T-cell (primary cell): ENCODE measurements at places on chromosomes 13 and 19. TPM values are rescaled to one million over a fixed set of nuclear protein-coding genes. Genes with fewer than 3 reads are reported as not detected.

- H3K27me3 ChIP-seq = no peaks in the 10 kb centered on the region
- H3K4me1 ChIP-seq = no peaks in the 10 kb centered on the region
- H3K27ac ChIP-seq = no peak overlapping the region
- H3K36me3 ChIP-seq = no peaks in the 10 kb centered on the region
- no peak for DNase-seq
These were observed 334.8 kb downstream of the SLC7A1 start for GRCh38 chr13:29260684-29261083.

SIGLEC8 gene
- total RNA-seq = not detected

FOSB gene
- 1,173 TPM for total RNA-seq

- no peaks in the 10 kb centered on the region for H3K36me3 ChIP-seq
- peaks cover 29% of the 10 kb centered on the region for H3K4me1 ChIP-seq
- no peak overlapping the region for H3K4me3 ChIP-seq
These were observed 181.8 kb downstream of the TBC1D4 start for GRCh38 chr13:75299913-75300862.

- H3K4me3 ChIP-seq = no peak overlapping the region
- H3K36me3 ChIP-seq = no peaks in the 10 kb centered on the region
- DNase-seq = no peak
- H3K27ac ChIP-seq = no peak overlapping the region
- no peaks in the 10 kb centered on the region for H3K4me1 ChIP-seq
- H3K27me3 ChIP-seq = no peaks in the 10 kb centered on the region
These were observed 35.9 kb downstream of the OXGR1 start for GRCh38 chr13:96958286-96958891.

- peaks cover 10% of the 10 kb centered on the region for H3K27me3 ChIP-seq
- no peaks in the 10 kb centered on the region for H3K4me1 ChIP-seq
- DNase-seq = no peak
- no peak overlapping the region for H3K4me3 ChIP-seq
- no peak overlapping the region for H3K27ac ChIP-seq
These were observed 104.0 kb upstream of the GPR12 start for GRCh38 chr13:26864576-26864975.

- H3K27me3 ChIP-seq = no peaks in the 10 kb centered on the region
- DNase-seq = no peak
- peaks cover 16% of the 10 kb centered on the region for H3K4me1 ChIP-seq
- H3K36me3 ChIP-seq = peaks cover 2% of the 10 kb centered on the region
- no peak overlapping the region for H3K27ac ChIP-seq
- no peak overlapping the region for H3K4me3 ChIP-seq
These were observed 159.5 kb downstream of the KDM4B start for GRCh38 chr19:5128251-5128935.

- no peak overlapping the region for H3K27ac ChIP-seq
- no peaks in the 10 kb centered on the region for H3K27me3 ChIP-seq
- DNase-seq = no peak
- no peaks in the 10 kb centered on the region for H3K4me1 ChIP-seq
- H3K36me3 ChIP-seq = peaks cover 93% of the 10 kb centered on the region
- H3K4me3 ChIP-seq = no peak overlapping the region
These were observed 12.9 kb upstream of the RPS15 start for GRCh38 chr19:1425102-1425837.

DNA sequence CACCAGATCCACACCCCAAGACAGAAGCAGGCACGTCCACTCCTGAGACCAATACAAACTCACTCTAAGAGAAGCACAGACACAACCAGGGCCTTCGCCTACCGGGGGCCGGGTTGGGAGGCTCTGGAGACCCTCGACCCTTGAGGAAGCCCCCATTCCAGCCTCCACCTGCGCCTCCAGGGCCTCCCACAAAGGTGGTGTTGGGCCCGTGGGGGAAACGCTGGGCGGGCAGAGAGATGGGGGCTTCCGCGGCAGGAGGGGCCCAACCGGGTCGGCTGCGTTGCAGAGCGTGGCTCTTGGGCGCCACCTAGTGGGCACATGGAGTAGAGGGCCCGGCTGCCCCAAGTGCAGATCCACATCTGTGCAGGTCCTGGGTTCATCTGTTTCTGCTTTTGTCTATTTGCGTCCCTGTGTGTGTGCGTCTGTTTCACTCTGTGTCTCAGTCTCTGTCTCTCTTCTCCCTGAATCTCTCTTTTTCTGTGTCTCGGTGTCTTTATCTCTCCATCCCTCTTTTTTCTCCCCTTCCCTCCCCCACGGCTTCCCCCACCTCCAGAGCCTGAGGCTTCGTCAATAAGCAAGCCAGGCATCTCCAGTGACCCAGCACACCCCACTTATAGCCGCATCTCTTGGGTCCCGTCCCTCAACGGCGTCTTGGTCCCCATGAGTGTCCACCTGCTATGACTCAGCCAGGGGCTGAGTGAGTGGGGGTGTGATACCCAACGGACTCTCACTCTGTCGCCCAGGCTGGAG, 10.5 kb upstream of the TINCR start:
- H3K4me1 ChIP-seq = no peaks in the 10 kb centered on the region
- H3K36me3 ChIP-seq = peaks cover 3% of the 10 kb centered on the region
- no peak overlapping the region for H3K4me3 ChIP-seq
- H3K27ac ChIP-seq = no peak overlapping the region
- DNase-seq = peak; percentile 73
- H3K27me3 ChIP-seq = no peaks in the 10 kb centered on the region

DNA sequence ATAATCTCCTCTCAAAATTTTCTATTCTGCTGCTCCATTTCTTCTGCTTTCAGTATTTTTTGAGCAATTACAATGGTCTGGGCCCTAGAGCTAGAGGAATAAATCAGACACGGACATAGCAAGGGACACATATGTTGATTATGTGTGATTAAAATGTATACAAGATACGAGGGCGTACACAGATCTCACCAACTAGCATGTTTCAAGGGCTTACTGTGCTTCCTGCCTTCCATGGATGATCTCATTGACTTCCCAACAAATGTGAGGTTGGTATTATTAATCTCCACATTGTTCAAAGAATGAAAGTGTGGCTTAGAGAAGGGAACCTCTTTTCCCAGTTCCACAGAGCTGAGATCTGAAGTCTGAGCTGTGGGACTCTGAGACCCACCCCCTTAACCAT, 9.1 kb downstream of the PLD3 start:
- no peaks in the 10 kb centered on the region for H3K27me3 ChIP-seq
- H3K36me3 ChIP-seq = peaks cover 6% of the 10 kb centered on the region
- H3K4me3 ChIP-seq = no peak overlapping the region
- no peak for DNase-seq
- no peaks in the 10 kb centered on the region for H3K4me1 ChIP-seq

DNA sequence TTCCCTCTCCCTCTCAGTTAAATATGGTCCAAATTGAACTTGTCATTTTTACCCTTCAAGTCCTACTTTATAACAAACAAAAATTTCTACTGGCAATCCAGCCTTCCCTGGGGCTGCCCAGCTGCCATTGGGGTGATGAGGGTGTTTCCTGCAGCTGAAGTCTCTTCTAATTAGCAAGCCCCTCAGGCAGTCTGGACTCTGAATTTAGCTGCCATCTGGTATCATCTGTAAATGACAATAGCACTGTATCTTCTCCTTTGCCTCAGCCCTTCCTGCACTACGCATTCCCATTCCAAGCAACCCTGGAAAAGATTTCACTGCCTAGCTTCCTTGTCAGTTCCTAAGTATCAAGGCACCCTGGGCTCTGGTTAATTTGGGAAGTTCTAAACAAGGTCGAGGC, 331.1 kb upstream of the KLF12 start:
- no peaks in the 10 kb centered on the region for H3K27me3 ChIP-seq
- DNase-seq = no peak
- no peak overlapping the region for H3K27ac ChIP-seq
- no peaks in the 10 kb centered on the region for H3K4me1 ChIP-seq
- H3K4me3 ChIP-seq = no peak overlapping the region

FGF22 gene
- 3.9 TPM for total RNA-seq

ZNF880 gene
- 23.6 TPM for total RNA-seq

GRCh38 chr13:73039201-73040108, 19.4 kb upstream of the KLF5 start:
- H3K27ac ChIP-seq = no peak overlapping the region
- DNase-seq = no peak
- no peaks in the 10 kb centered on the region for H3K36me3 ChIP-seq
- no peaks in the 10 kb centered on the region for H3K4me1 ChIP-seq

DNA sequence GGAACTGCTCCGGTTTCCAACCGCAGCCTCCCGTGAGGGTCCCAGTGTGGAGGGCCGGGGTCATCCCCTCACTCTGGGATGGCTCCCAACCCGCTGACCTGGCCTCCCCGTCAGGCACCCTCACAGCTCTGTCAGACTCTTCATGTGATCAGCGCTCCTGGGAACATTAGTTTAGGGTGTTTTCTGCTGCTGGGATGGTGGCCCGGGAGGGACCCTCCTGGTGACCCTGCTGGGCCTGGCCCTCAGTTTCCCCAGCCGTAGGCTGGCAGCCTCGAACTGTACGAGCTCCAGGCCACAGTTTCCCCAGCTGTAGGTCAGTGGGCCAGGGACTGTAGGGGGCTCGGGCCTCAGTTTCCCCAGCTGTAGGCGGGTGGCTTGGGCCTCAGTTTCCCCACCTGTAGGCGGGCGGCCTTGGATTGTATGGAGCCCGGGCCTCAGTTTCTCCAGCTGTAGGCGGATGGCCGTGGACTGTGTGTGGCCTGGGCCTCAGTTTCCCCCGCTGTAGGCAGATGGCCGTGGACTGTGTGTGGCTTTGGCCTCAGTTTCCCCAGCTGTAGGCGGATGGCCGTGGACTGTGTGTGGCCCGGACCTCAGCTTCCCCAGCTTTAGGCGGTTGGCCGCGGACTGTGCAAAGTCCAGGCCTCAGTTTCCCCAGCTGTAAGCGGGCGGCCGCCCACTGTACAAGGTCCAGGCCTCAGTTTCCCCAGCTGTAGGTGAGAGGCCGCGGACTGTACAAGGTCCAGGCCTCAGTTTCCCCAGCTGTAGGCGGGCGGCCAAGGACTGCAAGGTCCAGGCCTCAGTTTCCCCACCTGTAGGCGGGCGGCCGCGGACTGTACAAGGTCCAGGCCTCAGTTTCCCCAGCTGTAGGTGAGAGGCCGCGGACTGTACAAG, 1.3 kb upstream of the PTBP1 start:
- no peaks in the 10 kb centered on the region for H3K27me3 ChIP-seq
- H3K4me1 ChIP-seq = peaks cover 11% of the 10 kb centered on the region
- H3K4me3 ChIP-seq = peak overlapping the region; percentile 66

DNA sequence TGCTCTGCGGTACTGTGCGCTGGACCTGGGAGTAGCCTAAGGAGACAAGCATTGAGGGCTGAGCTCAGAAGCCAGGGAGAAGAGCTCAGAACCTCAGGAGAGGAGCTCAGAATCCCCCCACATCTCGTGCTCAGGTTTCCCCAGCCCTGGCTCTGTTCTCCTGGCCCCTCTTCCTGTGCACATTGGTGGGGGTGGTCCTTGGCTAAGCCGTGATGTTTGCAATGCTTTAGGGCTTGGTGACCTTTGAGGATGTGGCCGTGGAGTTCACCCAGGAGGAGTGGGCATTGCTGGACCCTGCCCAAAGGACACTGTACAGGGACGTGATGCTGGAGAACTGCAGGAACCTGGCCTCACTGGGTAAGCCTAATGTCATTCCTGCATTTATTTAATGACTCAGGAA, 6.6 kb downstream of the ZNF557 start:
- H3K4me3 ChIP-seq = no peak overlapping the region
- no peaks in the 10 kb centered on the region for H3K4me1 ChIP-seq

DNA sequence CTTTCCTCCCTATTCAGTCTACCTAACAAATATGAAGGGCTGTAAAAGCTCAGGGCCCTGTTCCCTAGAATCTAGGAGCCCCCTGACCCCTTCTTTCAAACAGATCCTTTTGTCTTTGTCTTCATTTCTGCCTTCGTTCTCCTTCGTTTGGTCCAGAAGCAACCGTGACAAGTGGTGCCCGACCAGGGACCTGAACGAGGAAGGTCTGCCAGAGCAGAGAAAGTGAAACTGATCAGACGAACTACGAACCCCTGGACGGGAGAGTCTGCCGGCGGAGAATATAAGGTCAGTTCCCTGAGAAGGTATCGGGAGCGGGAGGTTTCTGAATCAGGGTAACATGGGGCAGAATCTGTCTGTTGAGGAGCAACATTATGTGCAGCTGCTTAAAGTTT, 751 bp downstream of the ERVK3-1 start:
- no peaks in the 10 kb centered on the region for H3K27me3 ChIP-seq
- peaks cover 25% of the 10 kb centered on the region for H3K36me3 ChIP-seq
- no peak for DNase-seq
- H3K4me3 ChIP-seq = peak overlapping the region; percentile 92
- H3K4me1 ChIP-seq = peaks cover 12% of the 10 kb centered on the region

NLRP9 gene
- not detected for total RNA-seq
